Stomach (tissue), 19 donors: ENCODE measurements at places on chromosomes 11 and 22.

GRCh38 chr22:29973269-29973668 is 90.3 kb downstream of the MTMR3 start:
- no peak for DNase-seq

DNA sequence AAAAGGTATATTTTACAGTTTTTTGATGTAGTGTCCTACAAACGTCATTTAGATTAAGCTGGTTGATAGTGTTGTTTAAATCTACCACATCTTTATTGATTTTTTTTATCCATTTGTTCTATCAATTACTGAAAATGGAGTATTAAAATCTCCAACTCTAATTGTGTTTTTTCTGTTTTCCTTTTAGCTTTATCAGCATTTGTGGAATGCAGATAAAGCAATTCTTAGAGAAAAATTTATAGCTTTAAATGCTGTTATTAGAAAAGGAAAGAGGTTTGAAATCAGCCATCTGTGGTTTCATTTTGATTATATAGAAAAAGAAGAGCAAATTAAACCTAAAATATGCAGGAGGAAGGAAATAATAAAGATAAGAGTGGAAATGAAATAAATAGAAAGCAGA is 39.4 kb upstream of the CBX6 start:
- DNase-seq, result no peak

DNA sequence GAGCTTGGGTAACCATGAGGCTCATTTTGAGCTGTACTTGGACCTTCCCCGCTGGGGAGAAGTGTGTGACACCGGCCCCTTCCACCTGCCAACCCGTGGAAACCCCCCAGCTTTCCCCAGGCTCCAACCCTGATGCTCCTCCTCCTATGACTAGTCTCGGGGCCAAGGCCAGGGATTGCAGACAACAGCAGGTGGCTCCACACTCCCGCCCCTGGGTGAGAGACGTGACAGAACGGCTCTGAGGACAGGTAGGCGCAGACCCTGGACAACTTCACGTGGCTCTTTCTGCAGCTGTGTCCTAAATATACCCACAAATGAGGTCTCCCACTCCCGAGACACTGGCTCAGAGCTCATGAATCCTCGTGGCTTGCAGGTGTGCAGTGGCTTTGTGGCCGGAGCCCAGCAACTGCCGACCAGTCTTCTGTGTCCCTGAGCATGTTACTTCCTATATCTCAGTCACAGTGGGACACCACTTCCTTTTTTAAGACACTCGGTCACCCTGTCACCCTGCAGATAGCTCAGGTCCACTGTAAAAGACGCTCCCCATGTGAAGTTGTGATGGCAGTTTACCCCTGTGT is 55.2 kb downstream of the NECTIN1 start:
- DNase-seq, result peak; percentile 69

DNA sequence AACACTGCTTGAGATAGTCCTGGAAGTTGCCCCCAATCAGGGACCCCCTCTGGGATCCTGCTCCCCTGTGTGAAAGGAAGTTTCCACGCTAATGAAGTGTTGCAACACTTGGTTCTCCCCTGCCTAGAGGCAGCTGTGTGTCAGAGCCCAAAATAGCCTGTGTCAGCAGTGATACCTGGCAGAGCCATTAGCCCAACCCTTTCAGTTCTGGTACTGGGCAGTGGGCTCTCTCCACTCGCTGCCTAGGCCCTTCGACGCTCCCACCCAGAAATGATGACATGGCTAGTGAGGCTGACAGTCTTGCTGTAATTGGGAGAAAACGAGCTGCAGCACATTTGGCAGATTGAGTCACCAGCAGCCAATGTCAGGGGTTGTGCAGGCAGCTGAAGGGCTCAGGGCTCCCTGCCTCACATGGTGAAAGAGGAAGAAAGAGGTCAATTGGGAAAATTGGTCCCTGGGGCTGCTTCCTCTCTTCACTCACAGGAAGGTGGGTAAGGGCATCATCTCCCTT is 1.4 kb upstream of the NXF1 start:
- peak; percentile 30 for DNase-seq

DNA sequence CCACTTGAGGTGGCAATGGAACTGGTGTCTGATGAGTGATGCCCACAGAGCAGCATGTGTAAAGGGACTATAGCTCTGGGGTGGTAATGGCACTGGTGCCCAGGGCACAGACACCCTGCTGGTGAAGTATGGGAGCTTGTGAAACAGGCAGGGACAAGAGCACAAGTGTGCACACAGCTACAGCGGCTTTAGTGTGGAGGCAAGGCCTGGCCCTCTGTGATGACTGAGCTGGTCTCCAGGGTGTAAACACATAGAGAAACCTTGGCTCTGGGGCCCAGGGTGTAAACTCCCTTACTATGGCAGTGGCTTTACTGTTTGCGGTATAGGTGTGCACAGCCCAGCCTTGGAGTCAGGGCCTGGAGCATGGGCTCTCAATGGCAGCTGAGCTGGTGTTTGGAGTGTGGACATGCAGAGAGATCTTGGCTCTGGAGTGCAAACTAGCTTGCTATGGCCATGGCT is 46.3 kb downstream of the BIRC2 start:
- no peak for DNase-seq

DNA sequence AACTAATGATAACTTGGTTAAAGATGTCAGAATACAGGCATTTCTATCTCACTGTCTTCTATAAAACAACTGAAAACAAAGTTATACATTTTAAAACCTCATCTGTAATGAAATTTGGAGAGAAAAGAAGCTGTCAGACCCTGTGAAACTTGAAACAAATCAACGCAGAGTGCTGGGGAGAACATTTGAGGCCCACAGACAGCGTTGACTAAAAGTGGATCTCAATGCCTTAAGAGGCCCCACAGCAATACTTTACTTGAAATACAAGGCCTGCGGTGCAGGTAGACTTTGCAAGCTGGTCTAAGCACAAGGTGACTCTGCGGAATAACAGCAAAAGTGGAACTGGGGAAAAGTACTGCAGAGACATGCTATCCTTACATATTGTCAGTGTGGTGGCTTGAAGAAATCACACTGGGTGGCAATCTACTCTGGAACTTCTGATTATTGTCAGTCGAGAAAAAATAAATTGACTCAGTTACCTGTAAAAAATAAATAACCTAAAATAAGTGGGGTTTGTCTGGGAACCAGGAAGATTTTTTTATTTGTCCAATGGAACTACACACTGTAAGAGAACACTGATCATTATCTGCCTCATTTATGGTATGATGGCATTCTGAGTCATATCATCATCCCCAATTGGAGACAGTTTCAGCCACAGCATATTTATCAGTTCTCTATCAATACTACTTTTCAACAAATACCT is 138.9 kb downstream of the LUZP2 start:
- no peak for DNase-seq

DNA sequence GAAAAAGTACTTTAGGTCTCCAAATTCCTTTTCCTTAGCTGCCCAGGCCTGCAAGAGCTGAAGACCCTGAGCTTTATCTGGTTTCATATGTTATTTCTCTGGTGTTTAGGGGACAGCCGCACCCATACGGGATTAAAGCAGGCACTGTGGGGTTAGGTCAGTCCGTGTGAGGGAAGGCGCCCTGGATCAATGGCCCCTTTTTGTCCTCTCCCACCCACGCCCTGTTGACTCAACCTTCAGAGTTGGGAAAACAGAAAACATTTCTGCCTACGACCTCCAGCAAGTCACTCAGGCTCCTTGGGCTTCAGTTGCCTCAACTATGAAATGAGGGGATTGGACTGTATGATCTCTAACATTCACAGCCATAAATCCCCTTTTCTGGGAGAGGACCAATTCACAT is 55.2 kb upstream of the BARX2 start:
- no peak for DNase-seq

DNA sequence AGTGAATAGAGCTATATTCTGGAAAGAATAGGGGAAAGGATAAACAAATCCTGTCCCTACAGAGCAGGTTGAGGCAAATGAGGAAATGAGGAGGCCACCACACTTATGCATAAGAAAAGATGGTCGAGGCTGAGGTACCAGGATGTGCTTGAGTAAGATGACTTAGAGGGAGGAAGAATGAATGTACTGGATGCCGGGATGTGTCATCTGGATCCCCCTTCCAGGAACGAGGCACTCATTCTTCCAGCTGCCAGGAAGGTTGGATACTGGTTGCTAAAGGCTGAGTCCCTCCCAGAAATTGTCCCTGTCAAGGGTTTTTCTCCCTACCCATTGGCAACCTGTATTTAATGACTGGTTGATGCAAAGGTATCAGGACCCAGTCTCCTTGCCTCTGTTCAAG is 31.1 kb upstream of the SYT9 start:
- DNase-seq, result no peak

DNA sequence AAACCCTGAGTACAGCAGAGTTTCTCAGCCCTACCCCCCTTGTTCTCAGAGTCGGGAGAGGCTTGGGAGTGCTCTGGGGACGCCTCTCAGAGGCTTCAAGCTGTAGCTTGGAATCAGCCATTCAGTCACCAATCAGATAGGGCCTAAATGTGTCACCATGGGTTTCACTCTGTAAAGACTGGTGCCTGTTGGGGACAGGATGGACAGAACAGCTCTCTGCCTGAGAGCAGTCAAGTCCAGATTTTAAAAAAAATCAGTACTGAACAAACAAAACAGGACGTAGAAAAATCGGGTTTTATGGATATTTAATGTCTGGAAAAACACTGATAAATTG is 1.3 kb downstream of the FADD start:
- no peak for DNase-seq

GRCh38 chr22:34761111-34761510 is 304.8 kb upstream of the ISX start:
- DNase-seq, result no peak

DNA sequence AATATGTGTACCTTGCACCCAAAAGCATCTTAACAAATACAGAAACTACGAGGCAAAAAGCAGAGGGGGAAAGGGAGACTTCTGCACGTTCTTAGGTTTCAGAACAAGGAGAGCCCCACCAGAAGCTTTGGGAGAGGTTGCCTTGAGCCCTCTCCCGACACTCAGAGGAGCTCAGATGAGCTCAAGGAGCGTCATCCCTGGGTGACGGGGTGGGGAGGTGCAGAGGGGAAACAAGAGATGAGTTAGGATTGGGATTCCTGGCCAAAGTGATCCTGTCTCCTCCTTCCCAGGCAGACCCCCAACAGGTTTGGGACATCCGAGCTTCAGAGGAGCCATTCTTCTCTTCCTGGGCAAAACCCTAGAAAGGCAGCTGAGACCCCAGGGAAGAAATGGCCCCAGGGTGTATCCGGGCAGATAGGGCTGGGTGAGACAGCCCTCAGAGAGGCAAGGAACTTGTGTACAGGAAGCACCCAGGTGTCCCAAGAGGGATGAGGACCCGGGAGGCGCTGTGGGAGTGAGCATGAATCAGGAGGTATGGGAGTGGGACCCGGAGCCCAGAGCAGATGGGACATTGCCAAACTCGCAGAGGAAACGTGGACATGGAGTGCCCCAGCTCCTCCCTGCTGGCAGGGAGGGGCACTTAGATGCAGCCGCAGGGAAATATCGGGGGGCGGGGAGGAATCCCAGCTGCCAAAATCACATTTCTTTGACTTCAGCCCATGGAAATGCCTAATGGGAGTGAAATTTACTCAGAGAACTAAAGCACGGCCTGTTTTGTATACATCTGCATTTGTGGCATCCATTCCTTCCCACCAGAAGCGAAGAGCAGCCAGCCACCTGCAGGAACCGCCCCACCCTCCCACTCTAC is 12.4 kb downstream of the C1QTNF6 start:
- DNase-seq, result no peak

DNA sequence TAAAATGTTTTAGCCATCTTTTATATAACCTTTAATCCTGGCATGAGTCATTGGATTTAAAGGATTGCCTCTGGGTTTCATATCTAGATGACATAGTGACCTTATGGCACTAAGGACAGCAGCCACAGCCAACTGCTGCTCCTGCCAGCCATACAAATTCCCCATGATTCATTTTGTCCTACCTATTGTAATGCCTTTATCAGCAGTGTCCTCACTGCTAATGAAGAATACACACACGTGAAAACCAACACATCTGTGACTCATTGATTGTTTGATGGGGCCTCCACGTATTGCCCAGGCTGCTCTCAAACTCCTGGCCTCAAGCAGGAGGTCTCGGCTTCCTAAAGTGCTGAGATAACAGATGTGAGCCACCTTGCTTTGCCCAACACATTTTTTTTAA is 1.8 kb downstream of the LDHAL6A start:
- DNase-seq, result peak; percentile 35

GRCh38 chr22:43957871-43958270 is 2.6 kb downstream of the SAMM50 start:
- no peak for DNase-seq

- peak; percentile 58 for DNase-seq
These were observed 20.0 kb upstream of the NUCB2 start for GRCh38 chr11:17256512-17256911.

GRCh38 chr11:32374261-32374711 is 61.1 kb downstream of the WT1 start:
- no peak for DNase-seq

DNA sequence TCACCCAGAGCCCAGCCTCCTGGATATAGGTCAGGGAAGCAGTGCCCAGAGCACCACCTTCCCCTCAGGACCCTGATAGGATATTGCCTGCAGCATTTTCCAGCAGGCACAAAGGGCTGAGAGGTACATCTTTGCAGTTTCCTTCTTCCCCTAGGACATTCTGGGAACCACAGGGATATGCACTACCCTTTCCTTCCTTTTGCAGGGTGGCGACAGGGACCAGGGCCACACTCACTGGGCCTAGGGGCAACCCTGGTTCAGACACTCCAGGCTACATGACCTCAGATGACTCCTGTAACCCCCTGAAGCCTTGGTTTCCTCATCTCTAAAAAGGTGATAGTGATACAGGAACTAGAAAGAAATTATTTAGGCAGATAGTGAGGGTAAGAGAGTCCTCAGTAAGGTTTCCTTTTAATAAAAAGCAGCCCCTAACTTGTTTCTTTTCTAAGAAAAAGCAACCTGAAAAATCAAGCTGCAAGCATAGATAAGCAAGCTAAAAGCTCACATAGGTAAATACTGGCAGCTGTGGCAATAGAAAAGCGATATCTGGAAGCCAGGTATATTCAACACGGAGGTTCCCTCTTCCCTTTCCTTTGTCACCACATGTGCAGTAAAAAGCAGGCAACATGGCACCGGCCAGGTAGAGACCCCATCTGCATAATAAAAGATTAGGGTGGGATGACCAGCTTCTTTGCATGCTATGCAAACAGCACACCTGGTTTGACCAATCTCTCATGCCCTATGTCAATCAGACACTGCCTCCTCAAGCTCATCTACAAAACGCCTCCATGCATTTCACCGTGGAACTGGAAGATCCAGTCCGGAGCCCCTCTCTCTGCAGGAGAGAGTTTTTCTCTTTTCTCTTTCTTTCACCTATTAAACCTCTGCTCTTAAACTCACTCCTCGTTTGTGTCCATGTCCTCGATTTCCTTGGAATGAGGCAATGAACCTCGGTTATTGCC is 13.2 kb upstream of the MRGPRX2 start:
- no peak for DNase-seq
